ENCODE measurements at places on chromosomes 3 and 15. TPM values are rescaled to one million over a fixed set of nuclear protein-coding genes. Genes with fewer than 3 reads are reported as not detected.

PRSS50 gene
- total RNA-seq, result not detected

ALDH1L1 gene
- not detected for total RNA-seq

TRIM69 gene
- total RNA-seq, result 13.0 TPM

DNA sequence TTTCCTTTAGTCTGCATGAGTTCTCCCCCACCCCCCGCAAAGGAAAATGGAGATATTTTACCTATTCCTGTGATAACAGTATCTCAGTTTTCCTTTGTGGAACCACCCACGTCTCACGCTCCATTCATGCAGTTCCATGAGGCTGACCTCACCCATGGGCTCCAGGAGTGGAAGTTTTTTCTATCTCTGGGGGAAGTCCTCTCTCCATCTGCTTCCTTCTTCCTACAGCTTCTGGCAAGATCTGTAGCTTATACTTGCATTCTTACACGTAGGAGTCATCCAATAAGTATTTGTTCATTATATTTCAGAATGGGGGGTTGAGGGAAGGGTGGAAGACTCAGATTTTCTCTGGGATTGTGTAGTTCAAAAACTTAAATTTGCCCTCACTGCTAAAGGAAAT is 5.8 kb upstream of the GLCE start:
- peak; percentile 96 for DNase-seq

DNA sequence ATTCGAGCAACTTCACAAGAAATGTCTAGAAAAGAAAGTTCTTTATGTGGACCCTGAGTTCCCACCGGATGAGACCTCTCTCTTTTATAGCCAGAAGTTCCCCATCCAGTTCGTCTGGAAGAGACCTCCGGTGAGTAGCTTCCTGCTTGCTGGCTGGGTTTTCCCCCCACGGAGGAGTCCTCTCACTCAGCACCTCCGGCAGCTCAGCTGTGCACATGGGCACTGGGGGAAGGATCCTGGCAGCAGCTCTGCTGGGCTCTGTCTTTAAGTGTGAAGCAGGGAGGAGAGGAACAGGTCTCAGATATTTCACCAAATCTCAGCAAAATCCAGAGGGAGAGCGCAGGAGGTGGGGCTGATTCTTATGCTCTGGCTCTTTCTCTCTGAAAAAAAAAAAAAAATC is 684 bp downstream of the CAPN3 start:
- no peak for DNase-seq

GRCh38 chr3:63067999-63068645 is 192.9 kb upstream of the CADPS start:
- DNase-seq, result peak; percentile 17

- DNase-seq, result peak; percentile 22
Measured at GRCh38 chr15:96947296-96948229, 617.1 kb downstream of the NR2F2 start.

DNA sequence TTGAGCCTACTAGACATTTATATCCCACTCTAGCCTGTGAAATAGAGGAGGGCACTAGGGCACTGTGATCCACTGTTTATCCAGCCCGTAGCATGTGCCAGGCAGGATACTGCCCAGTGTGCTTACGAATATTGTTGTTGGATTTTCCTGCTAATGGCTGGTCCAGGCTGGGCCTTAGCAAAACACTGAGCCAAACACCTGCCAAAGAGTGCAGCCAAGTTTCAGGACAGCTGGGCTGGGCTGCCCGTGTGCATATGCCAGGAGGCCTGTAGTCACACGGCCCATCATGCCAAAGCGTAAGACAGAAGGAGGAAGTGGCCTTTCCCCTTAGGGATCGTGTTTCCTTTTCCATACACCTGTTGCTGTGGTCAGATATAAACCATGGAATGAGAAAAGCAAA is 54.5 kb upstream of the ABHD10 start:
- peak; percentile 99 for DNase-seq

DNA sequence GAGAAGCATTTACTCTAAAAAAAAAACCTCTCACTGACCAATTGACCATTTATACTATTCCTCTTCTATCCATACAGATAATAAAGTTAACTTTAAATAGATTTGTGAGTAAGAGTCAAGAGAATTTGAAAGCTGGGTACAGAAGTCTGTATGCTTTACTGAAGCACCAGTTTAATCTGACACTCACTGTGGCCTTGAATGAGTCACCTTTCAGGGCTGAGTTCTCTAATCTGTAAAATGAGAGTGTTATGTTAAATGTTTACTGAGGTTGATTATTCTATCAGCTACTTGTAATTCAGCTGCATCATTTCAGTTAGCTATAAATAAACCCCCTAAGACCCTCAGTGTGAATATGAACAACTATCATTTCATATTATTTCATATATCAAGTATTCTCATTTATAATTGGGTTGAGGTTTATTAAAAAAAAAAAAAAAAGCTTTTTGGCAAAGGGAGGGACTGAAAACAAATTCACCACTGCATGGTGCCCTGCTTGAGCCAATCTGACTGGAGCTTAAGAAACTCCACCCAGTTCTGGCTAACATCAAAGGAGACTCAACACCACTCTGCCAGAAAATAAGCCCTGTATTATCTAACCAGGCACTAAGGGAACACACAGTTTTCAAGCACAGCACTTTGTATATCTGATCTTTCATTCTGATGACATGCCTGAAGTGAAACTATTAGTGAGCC is 2.8 kb downstream of the MAP4 start:
- DNase-seq, result peak; percentile 60

DNA sequence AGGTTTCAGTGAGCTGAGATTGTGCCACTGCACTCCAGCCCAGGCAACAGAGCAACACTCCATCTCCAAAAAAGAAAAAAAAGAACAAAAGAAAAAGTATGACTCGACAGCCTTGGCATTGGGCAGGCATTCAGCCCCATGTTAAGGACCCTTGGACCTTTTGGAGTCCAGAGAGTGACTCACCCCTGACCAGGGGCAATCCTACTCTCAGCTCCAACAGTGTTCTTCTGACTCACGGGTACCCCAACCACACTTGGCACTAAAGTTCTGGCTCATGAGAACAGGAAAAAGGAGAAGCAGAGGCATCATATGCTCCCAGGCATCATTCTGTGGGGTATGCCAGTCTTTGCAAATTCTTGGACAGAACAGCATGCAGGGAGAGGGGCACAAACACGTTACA is 252.4 kb upstream of the HES1 start:
- peak; percentile 16 for DNase-seq

DNA sequence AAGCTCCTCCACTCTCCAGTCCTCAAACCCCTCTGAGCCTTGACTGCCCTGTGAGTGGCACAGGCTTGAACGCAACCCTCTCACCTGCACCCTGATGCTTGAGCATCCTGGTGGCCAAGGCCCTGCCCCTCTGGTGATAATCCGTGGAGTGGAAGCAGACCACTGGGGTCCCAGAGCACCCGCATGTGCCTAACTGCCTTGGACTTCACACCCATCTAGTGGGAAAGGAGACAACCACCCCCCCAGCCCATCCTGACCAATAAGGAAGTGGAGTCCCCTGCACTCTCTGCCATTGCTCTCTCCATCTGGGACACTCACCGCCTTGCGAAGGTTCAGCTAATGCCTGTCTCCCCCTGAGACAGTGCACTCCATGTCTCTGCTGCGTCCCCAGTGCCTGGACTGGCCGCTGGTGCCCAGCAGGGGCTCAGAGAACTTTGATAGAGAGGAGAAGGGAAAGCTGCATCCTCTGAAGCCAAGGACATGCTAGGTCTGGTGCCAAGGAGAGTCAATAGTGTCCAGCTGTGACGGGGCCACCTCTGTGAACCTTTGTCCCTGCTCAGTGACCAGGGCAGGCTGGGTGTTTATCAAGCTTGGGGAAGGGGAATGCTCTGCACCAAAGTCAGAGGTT is 3.4 kb downstream of the KLF15 start:
- DNase-seq, result no peak

DNA sequence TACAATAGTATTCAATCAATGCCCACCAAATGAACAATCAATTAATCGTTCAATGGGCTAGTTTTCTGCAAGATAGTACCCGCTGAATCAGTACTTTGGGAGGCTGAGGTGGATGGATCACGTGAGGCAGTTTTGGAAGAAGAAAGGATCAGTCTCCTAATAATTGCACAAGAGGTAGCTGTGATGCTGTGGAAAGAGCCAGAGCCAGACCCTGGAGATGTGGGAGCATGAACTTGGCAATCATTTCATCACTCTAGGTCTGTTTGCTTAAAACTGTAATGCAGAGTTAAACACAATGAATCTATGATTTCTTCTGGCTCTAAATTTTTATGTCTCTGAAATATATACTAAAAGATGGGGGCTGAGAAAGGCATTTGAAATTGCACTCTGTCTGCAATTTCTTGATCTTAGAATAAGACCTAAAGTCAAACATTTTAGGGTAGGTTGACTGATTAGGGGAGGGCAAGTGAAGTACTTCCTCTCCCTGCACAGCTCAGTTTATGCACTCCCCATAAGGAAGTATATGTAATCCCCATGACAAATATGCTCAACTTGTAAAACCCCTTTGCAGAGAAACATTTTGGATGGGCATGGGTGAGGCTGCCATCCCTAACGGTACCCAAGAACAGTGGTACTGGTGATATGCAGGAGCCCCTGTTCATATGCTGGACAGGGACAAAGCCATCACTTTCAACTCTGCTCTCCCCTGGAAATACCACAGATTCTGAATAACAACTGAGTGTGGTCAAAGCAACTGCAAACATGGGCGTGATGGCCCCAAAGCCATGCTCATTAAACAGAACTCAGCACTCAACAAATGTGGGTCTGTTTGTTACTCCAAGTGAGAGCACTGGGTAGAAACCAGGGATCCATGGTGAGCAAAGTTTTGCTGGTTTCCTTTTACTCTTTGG is 28.6 kb upstream of the SPATA12 start:
- no peak for DNase-seq

- no peak for DNase-seq
Measured at GRCh38 chr3:107345822-107346405, 31.3 kb upstream of the CCDC54 start.

- DNase-seq, result no peak
Measured at GRCh38 chr3:98406034-98406433, 15.6 kb downstream of the OR5K3 start.

DNA sequence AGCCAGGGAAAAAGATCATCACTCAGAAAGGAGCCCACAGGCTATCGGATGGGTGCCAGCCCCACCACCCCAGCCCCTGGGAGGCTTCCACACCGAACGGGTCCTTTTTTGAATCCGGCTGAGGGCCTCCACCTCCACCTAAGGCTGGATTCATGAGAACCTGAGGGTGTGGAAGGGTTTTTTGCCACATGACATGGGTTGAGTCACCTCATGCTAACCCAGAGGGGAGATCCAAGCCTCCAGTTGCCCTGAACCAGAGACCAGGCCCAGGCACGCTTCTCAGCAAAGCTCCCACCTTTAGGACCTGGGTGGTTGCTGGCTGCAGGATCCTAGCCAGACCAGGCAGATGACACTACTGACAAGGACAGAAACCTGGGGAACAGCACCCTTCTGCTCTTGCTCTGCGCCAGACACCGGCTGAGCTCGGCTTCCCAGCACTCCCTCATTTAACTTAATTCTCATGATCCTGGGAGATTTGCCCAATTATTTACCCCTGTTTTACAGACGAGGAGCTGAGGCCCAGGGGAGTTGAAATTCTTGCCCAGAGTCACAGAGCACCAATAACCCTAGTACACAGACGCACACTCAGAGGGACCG is 25.6 kb downstream of the DUSP7 start:
- DNase-seq, result no peak

DNA sequence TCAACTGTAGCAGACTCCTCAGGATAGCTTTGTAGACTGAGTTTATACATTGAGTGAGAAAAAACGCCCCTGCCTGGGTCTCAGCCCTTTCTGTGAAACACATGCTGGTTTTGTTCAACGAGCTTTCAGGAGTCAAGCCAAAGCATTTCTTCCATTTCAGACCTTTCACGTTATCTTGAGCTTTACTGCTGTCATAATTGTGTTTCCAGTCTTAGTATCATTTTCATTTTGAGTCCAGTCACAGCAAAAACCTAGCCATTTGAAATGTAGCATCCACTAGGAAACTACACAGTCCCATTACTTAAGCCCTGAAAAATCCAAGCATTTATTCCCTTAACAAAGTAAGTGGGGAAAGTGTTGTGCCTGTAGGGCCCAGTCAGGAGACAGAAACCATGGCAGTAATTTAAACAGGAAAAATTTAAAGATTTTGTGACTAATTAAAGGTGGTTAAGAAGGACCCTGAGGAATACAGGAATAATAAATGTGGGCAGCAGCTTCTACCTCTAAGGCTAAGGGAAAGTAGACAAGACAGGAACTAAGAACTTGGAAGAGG is 110.1 kb upstream of the ABHD17C start:
- no peak for DNase-seq
